ENCODE measurements at places on chromosomes 11 and 22.

DNA sequence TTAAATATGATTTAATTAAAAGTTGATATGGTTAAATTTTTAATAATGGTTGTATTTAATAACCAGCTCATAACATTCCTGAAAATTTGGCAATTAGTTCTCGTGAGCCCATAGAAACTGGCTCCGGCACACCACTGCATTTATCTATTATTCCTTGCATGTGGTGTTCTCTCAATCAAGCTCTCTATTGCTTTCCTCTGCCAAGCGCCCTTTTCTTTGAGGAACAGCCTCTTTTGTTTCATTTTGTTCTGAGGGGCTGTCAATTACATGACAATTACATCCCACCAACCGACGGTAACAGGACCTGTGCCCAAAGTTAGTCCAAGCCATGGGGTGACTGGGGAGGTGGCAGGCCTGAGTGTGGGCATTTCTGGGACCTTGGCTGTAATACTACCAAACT lies 8.1 kb downstream of the C11orf91 start:
- no peak for DNase-seq

- no peak for DNase-seq
Observed at GRCh38 chr11:23078289-23078971, 218.2 kb upstream of the CCDC179 start.

GRCh38 chr11:128155590-128155989 lies 431.8 kb downstream of the ETS1 start:
- DNase-seq = no peak

DNA sequence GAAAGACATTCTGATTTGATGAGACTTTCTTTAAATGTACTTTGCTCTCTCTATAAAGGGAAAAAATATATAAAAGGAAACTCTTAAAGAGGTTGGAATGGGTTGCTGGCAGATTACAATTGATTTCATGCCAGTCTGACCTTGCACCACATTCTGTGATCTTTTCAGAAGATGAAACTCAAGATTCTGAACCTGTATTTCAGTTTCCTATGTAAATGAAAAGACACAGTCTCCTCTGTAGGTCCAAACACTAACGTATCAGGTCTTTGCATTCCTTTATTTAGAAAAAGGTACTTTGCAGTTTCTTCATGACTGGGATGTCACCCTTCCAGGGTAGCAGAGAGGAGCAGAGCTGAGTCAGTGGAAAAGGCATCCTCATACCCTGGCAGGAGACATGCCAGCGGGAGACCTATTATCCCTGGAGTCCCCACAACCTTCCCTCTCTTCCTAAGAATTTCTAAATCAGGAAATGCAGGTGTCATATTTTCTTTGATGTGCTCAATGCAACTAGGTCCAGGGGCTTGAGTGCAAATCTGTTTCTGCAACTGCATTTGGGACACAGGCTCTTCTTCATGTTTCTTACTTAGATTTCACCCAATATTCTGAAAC lies 282.6 kb downstream of the CADM1 start:
- DNase-seq = no peak

DNA sequence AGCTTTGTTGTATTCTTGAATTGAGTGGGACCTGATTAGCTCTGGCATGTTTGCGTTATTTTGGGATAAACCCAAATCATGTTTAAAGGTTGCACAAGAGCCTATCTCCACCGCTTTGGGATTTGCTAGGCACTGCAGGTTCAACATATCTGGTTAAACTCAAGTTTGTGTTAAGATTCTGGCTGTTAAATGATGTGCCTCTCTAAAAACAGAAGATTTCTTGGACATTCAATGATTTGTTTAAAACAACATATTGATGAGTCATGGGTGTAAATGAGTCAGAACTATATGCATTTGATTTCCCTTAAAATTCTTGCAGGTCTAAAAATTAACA lies 67.4 kb downstream of the AMOTL1 start:
- DNase-seq = no peak

GRCh38 chr11:117160826-117161225 lies 16.7 kb downstream of the PAFAH1B2 start:
- no peak for DNase-seq

DNA sequence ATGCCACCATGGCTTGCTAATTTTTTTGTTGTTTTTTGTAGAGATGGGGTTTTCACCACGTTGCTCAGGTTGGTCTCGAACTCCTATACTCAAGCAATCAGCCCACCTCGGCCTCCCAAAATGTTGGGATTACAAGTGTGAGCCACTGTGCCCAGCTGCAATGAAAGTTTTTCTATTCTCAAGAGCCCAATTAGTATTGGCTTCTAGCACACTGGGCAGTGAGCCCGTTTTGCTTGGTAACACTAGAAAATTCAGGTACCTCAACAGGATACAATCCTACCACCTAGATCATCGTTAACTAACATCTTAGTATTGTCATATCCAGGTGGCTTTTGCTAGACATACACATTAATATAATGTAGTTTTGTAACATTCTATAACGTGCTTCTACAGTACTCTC lies 19.0 kb downstream of the SEC14L3 start:
- no peak for DNase-seq

DNA sequence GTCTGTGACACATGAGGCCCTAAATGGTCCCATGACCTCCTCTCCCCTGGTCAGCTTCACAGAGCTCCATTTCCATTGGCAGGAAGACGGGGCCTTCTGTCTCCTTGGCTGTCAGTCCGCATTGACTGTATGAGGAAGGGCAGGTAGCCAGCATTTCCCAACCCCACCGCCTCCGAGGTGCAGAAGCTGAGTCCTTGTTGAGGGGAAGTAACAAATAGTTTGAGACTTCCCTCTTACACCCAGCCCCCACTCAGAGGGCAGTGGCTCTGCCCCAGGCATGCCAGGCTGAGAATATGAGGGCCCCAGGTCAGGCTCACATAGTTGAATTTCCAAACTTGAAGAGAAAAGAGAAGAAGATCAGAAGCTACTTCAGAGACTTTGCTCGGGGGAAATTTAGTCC lies 611.1 kb downstream of the BRD1 start:
- DNase-seq = no peak

DNA sequence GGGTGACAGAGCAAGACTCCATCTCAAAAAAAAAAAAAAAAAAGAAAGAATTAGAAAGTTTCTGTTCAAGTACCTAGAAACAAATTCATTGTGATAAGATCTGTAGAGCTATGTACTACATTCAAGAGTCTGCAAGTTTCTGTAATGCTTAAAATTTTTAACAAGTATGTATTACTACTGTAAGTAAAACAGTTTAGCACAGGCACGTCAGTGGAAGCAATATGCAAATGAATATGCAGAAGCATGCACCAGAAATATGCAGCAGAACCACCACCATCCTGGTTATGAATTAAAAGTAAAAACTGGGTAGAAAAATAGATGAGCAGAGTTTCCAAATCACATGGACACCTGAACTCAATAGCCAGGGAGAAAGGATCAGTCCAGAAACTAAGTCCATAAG lies 19.3 kb downstream of the SBF2 start:
- DNase-seq = no peak

DNA sequence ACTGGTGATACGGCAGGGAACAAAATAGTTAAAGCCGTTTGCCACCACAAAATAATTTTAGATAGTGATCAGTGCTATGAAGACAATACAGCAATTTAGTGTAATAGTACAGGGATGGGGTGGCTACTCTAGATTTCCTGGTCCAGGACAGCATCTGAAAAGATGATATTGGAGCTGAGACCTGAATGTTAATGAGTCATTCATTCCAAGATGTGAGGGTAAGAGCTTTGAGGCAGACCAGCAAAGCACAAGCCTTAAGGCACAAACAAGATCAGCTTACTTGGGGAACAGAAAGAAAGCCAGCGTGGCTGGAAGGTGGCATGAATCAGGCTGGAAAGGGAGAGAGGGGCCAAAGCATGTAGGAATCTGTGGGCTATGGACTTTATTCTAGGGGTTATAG lies 132.3 kb downstream of the TRIM44 start:
- no peak for DNase-seq

DNA sequence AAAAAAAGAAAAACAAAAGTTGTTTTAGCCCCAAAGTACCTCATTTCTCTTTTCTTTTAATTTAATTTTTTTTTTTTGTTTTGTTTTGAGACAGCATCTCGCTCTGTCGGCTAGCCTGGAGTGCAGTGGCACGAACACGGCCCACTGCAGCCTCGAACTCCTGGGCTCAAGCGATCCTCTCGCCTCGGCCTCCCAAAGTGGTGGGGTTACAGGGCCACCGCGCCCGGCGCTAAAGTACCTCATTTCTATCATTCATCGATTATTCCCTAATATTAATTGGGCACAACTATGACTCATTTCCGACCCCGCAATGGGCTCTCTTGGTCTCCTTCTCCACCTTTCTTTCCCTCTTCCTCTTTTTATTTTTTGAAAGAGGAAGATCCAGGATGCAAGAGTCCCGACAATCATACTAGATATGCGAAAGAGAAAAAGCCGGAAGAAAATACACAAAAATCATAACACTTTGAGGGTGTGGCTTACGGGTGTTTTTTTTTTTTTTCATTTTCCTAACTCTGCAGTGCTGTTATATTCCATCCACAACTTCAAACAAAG lies 475 bp upstream of the AIP start:
- no peak for DNase-seq

- DNase-seq = no peak
Observed at GRCh38 chr11:71482746-71483364, 29.9 kb downstream of the NADSYN1 start.

GRCh38 chr22:22167791-22168189 lies 76.8 kb upstream of the VPREB1 start:
- DNase-seq = no peak

DNA sequence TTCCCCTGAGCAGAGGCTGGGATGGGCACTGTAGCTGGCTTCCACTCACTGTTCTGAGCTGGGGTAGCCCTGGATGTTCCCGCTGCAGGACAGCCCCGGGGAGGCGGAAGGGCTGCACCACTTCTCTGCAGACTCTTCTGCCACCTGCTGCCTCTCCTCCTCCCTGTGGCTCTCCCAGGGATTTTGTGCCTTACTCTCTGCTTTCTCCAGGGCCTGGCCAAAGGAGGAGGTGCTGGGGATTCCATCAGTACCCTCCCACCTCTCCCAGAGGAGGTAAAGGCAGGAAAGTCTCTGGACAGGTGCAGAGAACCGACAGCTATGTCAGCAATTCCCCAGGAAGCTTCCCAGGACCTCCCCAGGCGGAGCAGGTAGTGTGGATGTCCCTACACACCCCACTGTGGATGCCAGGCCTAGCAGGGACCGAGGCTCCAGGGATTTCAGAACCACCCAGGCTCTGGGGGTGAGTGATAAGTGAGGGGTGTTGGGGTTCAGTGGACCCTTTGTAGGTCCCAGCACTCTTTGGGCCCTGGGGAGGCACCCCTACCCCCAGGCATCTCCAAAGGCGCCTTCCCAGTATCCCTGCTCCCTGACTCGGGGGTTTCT lies 11.3 kb downstream of the DUSP8 start:
- no peak for DNase-seq

DNA sequence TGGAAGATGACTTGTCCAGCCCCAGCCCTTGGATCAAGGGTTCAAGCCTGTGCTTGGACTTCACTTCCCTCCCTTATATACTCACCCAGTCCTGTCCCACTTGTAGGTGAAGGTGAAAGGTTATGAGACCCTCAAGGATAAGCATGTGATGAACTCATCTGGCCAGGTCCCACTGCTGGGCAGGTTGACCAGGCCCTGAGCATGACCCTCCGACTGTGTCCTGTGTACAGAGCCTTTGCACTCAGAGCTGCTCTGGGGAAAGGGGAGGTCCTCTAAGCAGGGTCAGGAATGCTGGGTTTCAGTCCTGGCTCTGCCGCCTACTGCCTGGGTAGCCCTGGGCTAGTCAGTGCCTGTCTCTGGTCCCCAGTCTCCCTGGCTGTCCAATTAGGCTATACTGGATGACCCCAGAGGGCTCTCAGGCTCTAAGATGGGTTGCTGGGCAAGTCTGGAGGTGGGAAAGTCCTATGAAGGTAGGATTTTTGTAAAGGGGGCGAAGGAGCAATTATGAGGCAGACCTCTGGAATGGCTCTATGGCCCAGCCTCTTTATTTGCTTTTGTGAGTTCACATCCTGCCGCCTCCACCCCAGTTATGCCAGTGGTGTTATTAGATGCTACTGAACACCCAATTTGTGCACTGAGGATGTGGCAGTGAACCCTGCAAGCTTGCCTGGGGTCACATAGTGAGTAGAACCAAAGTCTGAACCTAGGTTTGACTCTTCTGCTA lies 14.1 kb downstream of the DGAT2 start:
- DNase-seq = no peak

DNA sequence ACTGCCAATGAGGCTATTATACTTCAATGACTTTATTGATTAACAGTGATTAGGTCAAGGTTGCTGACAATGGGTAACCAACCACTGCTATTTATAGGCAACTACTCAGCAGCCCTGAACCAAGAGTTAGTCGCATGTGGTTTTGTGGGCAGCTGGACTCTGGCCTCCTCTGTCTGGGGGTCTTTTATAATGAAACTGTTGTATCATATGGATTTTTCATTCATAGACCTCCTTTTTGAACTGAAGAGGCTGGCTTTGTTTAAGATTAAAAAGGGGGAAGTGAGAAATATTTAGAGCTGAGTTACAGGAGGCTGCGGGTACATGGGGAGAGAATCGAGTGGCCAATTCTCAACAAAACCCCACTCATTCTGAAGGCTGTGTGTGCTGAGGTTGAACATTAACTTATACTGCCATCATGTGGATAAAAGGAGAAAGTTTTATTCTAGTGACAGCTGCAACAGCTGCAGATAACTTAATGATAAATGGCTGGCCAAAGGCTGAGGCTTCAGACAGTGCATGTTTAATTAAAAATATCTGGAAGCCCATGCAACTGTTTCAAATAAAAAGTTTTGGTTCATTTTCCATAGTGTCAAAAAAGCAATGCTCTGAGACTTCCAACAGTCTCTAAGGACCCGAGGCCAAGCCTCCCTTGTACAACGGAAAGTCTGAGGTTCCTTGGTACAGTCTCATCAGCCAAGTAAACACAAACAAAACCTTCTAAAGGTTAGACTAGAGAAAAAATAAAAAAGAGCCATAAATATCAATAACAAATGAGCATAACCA lies 682.6 kb downstream of the KCNA4 start:
- DNase-seq = peak; percentile 15

- peak; percentile 51 for DNase-seq
Observed at GRCh38 chr22:29183971-29184848, 21.5 kb upstream of the EMID1 start.

DNA sequence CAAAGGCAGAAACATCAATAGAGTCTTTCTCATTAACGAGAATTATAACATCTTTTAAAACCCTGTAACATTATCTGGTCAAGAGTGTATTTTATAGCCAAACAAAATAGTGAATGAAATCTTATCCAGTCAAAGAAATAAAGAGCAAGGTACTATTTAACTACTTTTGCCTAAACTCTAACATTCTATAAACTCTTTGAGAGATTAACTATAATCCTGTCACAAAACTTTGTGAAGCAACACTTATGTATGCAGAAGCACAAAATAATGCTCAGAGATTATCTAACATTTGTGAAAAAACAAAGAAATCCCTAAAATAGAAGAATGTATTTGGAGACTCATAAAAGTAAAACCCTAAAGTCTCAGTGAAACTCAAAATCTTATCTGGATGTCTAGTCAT lies 124.4 kb upstream of the LUZP2 start:
- no peak for DNase-seq

DNA sequence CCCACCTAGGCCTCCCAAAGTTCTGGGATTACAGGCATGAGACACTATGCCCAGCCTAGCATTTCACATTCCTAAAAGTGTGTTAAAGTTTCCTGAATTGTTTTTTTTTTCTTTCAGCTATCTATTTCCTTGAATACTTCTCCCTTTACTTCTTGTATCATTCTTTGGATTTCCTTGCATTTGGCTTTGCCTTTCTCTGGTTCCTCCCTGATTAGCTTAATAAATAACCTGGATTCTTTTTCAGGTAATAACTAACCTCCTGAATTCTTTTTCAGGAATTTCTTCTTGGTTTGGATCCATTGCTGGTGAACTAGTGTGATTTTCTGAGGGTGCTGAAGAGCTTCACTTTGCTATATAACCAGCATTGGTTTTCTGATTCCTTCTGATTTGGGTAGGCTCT lies 47.9 kb downstream of the MRGPRX2 start:
- DNase-seq = no peak

- no peak for DNase-seq
Observed at GRCh38 chr11:35126879-35127581, 11.9 kb upstream of the CD44 start.

Measured in spinal cord (tissue), 10 donors.